Lung (tissue), 17 donors: ENCODE measurements at places on chromosomes 12 and 14.

DNA sequence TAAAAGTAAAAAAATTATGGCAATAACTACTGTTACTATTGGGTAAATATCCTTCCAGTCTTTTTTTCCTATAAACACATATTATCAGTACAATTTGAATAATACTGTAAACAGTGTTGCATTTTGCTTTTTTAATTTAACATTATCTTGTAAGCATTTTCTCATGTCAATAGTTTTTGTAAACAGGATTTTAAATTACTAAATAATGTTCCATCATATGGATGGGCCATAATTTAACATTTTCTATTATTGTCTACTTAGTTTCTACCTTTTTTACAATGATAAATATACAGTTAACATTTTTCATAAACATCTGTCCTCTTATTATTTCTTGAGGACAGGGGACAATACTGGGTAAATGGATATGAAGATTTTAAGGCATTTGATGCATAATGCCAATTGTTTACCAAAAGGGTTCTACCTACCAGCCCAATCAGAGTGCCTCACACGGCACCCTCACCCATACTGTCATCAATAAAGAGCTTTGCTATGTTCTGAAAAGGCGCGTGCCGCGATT lies 759 bp upstream of the ACVR1B start:
- DNase-seq = no peak

DNA sequence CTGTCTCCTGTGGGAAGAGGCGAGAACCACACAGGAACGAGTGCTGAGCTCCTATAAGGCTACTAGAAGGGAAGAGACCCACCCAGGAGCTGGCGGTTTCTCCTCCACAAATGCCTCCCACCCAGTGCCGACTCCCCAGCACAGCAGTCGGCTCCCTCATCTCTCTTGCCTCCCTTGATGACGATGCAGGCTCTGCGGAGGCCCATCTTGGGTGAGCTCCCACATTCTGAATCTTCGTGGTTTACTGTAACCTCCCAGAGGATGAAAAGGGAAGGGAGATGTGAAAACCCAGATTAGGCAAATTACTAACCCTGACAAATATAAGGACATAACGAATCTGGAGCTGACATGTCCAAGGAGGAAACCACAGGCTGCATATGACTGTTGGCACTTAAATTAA lies 23.8 kb downstream of the GRIN2B start:
- no peak for DNase-seq

- DNase-seq = no peak
These were observed 119.2 kb downstream of the PDE3A start for GRCh38 chr12:20487519-20487918.

- no peak for DNase-seq
These were observed 41.0 kb upstream of the FOXJ2 start for GRCh38 chr12:7991535-7991934.

- DNase-seq = no peak
These were observed 23.4 kb downstream of the WBP11 start for GRCh38 chr12:14779834-14780233.

- no peak for DNase-seq
These were observed 340.7 kb upstream of the LMO3 start for GRCh38 chr12:16946704-16947103.

- DNase-seq = no peak
These were observed 31.5 kb downstream of the TMEM132D start for GRCh38 chr12:129871991-129872972.

DNA sequence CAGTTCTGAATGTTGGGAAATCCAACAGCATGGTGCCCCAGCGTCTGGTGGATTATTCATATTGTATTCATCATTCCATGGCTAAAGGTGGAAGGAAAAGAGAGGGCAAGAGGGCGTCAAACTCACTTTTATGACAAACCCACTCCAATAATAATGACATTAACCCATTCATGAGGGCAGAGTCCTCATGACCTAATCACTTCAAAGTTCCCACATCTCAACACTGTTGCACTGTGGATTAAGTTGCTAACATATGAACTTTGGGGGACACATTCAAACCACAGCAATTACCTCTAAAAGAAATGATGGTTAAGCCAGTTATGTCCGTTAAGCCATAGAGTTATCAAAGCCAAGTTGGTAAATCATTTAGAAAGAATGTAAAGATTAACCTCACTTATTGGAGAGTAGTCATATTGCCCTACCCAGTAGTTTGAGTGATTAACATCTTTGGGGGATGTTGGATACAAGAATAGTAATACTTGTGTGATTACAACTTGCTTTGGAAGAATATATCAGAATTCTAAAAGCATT lies 212.4 kb upstream of the FLRT2 start:
- DNase-seq = no peak
